Activated B cell treated with CpG ODN at 0.5 μM for 24 hours (primary cell): ENCODE measurements at places on chromosomes 1 and 21. TPM values are rescaled to one million over a fixed set of nuclear protein-coding genes. Genes with fewer than 3 reads are reported as not detected.

- no peak for DNase-seq
Measured at GRCh38 chr1:166908942-166909341, 32.9 kb upstream of the TADA1 start.

- no peak for DNase-seq
Measured at GRCh38 chr1:75312620-75313019, 178.4 kb downstream of the LHX8 start.

LRRC3 gene
- 0.91 and 1.00 TPM in 2 replicates for total RNA-seq

B3GALT5 gene
- total RNA-seq, result not detected in 2 replicates

CYYR1 gene
- total RNA-seq, result not detected in 2 replicates

IGSF3 gene
- 6.8 and 7.2 TPM in 2 replicates for total RNA-seq

DNA sequence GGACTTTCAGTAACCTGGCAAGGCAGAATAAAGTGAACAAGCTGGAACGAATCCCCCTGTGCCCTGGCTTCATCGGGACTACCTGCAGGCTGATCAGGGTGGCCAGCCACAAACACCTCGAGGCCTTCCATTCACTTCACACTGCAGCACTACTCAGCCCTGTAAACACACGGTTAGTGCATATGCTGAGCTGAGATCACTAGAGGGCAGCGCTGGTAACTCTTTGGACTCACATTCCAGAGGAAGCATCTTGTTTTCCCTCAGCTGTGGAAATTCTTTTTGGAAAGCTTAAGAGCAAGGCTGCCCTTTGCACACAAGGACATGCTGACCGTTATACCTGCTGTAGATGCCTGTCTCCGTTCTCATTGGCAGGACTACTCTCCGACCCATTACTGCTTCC lies 32.1 kb downstream of the PCSK9 start:
- no peak for DNase-seq

DNA sequence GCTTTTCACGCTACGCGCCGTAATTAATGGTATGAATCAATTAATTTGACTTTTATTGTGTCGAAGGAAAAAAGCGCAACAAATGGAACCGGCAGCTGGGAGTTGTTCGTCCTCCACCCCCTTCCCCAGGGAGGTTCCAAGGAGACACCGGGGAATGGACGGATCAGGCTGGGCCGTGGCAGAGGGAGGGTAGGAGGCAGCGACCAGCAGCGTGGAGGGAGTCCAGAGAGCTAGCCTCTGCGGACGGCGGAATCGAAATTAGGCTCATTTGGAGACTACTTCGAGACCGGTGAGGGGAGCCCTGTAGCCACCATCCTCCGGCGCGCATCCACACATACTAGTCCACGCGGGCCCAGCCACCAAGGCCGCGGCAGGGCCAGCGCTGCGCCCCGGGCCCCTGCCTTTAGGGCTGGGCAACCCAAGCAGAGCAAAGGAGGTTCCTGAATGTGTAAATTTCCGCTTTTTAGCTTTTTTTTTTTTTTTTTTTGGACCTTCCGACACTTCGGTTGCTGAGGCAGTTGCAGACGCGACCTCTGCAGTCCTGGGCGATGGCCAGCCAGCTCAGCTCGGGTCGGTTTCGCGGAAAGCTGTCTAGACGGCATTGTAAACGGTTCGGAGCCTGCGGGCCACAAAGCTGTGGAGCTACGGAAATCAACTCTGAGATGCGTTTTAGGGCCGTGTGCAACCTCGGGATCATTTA lies 2.2 kb upstream of the FOXD3 start:
- peak; percentile 15 for DNase-seq

DNA sequence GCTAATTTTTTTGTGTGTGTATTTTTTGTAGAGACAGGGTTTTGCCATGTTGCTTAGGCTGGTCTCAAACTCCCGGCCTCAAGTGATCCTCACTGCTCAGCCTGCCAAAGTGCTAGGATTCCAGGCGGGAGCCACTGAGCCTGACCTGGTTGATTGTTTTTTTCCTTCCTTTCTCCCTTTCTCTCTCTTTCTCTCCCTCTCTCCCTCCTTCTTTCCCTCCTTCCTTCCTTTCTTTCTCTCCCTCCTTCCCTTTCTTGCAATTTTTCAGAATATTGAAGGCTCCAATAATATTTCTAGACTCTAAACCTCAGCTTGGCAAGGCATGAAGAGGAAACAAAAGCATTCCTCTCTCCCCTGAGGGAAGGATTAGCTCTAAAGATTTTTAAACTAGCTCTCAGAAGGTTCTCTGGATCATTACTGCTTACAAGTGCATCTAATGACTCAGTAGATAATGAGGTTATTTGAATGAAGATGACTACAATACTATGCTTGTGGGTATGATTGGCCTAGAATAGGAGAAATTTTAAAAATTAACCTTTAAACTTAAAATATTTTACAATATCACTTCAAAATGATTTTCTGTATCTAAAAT lies 68.5 kb upstream of the GADD45A start:
- no peak for DNase-seq

DNA sequence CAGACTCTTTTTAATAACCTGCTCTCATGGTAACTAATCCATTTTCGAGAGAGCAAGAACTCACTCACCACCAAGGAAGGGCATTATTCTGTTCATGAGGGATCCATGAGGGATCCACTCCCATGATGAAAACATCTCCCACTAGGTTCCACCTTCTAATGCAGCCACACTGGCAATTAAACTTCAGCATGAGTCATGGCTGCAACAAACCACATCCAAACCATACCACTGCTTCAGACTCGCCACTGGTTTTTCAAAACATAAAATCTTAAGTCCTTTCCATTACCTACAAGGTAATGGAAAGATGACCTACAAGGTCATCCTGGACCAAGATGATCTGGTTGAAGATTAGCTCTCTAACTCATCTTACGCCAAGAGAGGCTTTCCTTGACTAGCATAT lies 405.1 kb downstream of the VAV3 start:
- no peak for DNase-seq

GRCh38 chr1:242033447-242033846 lies 34.5 kb upstream of the MAP1LC3C start:
- no peak for DNase-seq

DNA sequence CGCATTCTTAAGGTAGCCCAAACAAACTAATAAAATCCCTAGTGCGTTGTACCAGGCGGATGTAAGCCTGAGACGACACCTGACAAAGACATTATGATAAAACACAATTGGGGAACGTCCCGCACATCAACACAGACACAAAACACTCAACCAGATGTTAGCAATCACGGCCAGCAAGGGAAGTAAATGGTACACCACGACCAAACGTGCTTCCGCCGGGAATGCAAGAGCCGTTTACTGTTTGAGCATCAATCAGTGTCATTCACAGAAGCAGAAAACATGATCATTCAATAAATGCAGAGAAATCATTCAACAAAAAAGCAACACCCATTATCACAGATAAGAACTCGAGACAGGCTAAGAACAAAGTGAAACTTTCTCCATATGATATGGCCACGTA lies 49.4 kb upstream of the COL18A1 start:
- DNase-seq, result no peak

ASCL5 gene
- total RNA-seq, result not detected in 2 replicates

DNA sequence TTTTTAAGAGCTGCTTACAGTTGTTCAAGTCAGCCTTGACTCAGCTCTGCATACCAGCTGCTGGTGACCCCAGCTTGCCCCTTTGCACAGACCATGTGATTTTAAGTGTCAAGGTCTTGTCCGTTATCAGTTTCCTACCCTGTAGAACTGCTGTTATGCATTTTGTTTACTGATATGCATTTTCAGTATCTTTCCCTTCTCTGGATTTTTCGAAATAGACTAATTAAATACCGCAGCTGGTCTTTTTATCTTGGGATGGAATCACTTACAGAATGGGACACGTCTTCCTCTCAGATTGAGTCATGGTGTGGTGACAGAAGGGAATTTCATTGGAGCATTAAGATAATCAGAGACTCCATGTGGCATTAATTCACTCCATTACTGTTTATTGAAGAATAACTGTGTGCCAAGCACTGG lies 145.6 kb downstream of the FMN2 start:
- DNase-seq, result no peak

KLHL21 gene
- 14.6 and 15.9 TPM in 2 replicates for total RNA-seq

GRCh38 chr1:151972542-151973248 lies 21.0 kb downstream of the S100A10 start:
- no peak for DNase-seq

DNA sequence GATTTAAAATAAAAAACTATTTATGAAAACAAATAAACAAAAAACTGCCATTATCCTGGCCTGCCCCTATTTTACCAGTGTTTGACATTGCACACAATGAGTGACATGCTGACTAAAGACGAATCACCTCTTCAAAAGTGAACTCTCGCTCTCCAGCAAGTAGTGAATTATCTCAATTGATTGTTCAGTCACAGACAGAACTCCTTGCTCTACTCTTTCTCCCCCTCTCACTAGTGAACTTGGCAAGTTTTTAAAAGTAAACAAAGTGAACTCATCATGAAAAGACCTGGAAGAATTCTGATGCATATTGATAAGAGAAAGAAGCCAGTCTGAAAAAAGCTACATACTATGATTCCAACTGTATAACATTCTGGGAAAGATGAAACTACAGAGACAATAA lies 4.7 kb upstream of the C1orf52 start:
- DNase-seq, result no peak

DNA sequence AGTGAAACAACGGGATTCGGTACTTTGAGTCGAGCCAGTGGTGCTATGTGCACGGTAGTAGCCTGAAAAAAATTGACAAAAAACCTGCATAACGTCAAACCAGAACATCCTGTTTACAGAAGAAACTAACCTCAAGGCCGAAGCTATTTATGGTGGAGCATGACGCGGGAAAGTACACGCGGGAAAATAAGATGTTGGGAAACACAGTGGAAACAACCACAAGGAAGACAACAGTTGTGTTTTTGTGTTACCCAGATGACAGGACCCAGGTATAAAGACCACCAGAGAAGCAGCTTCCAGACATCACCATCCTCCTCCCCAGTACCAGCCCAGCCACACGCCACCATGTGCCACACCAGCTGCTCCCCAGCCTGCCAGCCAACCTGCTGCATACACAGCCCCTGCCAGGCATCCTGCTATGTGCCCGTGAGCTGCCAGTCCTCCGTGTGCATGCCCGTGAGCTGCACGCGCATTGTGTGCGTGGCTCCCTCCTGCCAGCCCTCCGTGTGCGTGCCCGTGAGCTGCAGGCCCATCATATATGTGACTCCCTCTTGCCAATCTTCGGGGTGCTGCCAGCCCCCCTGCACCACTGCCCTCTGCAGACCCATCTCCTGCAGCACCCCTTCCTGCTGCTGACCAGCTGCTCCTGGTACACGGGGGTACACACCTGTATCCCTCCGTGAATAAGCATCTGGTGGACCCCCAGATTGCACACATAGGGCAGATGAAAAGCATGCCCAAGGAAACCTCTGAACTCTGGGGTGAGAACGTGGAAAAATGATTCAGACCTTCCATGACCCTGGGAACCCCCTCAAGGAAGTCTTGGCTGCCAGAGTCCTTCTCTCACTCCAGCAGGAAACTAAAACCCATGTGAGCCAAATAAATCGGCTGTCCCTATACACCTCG lies at the start of gene KRTAP12-3:
KRTAP12-3 (plus strand) TSS at position 298 of the 906 bp plus-strand sequence; CDS start at position 346, 48 bp downstream.
- no peak for DNase-seq

PBX1 gene
- total RNA-seq, result not detected in 2 replicates

DNA sequence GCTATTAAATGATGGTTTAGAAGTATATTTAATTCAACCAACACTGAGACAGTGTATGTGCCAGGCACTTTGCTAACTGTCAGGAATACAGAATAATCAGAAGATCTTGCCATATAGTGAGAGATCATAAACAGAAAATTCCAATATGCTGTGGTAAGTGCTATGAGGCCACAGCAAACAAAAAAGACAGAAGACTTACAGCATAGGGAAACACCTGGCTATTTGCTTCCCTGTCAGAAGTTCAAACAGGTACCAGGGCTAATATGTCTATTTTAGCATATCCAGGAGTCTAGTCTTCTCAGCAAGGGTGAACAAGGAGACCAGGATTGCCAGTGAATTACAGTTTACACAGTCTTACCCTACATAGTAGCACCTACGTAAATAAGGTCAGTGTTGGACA lies 30.4 kb downstream of the TRIT1 start:
- no peak for DNase-seq

DNA sequence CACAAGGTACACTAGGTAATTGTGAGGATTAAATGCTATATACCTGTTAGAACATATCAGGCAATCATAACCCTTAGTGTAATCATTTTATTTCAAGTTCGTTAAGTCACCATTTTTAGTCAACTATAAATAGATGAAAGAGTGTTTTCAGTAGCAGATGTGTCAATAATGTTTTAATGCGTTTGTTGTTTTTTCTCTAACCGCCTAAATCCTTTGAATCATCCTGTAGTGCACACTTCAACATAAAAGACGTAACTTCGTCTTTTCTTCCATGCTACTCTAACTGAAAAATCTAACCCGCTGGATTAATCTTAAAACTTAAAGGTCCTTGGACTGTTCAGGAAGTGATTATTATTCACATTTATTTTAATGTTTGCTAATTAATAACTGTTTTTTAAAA lies 7.2 kb upstream of the LBR start:
- no peak for DNase-seq

STYXL2 gene
- total RNA-seq, result not detected in 2 replicates

GRCh38 chr21:22224261-22224660 lies 1226.1 kb downstream of the NCAM2 start:
- DNase-seq, result no peak

DNA sequence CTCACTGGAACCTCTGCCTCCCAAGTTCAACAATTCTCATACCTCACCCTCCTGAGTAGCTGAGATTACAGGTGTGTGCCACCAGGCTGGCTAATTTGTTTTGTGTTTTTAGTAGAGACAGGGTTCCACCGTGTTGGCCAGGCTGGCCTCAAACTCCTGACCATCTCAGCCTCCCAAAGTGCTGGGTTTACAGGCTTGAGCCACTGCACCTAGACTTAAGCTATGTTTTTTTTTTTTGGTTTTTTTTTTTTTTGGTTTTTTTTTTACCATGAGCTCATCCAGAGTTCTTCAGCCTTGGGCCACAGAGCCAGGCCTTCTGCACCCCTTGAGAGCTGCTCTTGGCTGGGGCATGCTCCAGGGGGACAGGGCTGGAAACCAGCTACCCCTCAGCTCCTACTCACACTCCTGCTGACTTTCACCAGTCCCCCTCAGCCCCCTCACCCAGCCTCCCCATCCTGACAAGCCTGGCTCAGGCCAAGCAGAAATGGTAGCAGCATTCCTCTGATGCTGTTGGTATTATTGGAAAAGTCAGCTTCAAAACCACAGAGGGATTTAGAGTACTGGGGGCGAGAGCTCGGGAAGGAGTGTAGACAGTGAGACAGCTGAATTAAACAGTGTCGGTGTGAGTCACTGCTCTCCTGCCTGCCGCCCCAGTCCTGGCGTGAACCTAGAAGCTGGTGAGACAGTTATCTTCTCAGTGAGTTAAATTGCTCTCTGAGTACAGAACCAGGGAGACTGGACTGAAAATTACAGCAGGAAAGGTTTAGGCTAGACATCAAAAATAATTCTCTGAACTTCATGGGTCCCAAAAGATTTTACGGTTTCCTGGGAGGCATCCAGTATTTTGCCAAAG lies 63.7 kb downstream of the NAV1 start:
- no peak for DNase-seq

DNA sequence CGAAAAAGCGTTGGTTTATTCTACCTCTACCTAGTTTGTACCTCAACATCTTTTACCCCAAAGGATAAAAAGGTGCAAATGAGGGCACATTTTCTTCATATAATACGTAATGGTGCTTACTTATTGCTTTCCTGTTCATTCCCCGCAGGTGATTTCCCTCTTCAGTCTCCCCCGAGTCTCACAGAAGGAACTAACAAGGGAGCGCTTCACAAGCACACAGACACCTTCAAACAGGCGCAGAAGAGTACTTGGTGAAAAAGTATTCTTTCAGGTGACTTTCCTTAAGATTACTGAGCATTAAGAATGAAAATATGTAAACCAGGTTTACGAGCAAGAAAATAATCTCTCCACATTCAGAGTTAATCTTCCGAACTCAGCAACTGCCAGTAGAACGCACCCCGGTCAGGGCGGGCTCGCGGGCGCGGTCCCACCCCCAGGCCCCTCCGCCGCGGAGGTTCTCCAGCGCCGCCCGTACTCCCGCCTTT lies 511 bp upstream of the RABGAP1L start:
- DNase-seq, result no peak
